ENCODE measurements at places on chromosomes 12 and 14.

GRCh38 chr14:45083976-45084722 is at the start of gene PRPF39:
Gene PRPF39, plus strand, starts transcription at chr14:45084116. Its CDS starts 11,124 bp downstream, at chr14:45095240.
- DNase-seq, result peak; percentile 92

GRCh38 chr12:131090274-131091210 is 136.8 kb downstream of the ADGRD1 start:
- DNase-seq, result no peak

- peak; percentile 61 for DNase-seq
These were observed 8.9 kb downstream of the VAMP1 start for GRCh38 chr12:6461401-6462233.

DNA sequence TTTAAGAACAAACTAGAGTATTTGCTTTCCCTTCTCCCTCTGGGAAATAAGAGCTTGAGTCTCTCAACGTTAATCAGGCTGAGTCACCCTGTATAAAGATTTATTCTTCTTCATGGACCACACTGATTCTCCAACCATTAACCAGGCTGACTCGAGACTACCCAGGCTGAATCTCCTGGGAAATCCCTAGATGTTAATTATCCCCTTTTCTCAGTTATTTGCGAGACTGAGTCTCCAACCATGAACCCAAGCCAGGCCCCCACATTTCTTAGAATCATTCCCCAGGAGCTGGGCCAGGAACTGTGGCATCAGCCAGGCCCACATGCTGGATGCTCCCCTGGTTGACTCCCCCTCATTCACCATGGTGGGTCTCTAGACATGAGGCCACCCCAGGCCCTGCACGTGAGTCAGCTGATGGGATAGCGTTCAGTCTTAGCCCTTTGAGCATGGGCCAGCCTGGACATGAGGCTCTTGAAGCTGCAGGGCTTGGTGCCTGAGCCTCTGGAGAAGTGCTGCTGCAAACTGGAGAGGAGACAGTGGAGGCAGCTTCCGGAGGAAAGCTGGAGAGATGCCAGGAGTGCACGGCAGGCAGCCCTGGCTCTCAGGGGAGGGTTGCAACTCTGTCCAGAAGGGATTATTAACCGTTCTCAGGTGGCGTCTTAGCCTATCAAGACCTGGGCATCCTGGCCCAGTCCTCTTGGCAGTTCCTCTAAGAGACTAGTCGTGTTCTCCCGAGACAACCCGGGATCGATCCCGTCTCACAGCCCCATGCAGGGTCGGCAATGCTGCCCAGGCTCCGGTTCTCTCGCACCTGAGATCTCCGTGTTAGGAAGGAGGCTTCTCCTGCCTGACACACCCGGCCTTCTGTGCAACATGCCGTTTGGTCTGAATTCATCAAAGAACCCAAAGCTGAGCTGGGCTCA is 296.6 kb downstream of the ADGRD1 start:
- no peak for DNase-seq

GRCh38 chr12:121331248-121331647 is 21.0 kb downstream of the ANAPC5 start:
- no peak for DNase-seq

DNA sequence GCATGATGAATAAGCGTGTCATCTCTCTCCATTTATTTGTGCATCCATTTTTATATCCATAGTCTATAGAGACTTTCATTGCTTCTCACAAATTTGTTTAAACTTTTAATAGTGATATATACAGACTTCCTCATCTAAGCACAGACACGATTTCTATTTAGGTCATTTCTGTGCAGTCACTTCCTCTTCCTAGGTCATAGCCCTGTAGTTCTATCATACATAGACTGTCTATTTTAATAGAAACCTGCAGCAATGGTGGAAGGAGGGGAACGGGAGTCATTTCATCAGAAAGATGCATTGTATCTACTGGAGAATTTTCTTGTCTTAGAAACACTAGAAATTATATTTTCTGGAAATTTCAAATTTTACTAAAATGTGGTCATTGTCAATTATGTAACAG is 133.4 kb upstream of the FGD4 start:
- no peak for DNase-seq

DNA sequence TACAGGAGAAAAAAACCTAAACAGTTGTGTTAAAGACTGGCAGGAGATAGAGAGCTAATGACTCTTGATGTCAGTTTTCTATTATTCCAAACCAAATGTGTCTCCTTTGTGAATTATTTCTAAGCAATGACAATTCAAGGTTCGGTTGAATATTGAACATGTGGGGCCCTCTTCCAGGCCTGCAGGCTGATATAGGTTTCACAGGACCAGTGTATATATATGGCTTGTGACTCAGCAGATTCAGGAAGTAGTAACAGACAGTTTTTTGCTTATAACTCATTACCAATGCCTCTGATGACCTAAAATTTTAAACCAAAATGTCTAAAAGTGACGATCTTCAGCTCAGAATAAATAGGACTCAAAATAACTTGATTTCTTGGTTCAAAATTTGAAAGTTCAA is 33.7 kb upstream of the NPAS3 start:
- DNase-seq, result no peak

DNA sequence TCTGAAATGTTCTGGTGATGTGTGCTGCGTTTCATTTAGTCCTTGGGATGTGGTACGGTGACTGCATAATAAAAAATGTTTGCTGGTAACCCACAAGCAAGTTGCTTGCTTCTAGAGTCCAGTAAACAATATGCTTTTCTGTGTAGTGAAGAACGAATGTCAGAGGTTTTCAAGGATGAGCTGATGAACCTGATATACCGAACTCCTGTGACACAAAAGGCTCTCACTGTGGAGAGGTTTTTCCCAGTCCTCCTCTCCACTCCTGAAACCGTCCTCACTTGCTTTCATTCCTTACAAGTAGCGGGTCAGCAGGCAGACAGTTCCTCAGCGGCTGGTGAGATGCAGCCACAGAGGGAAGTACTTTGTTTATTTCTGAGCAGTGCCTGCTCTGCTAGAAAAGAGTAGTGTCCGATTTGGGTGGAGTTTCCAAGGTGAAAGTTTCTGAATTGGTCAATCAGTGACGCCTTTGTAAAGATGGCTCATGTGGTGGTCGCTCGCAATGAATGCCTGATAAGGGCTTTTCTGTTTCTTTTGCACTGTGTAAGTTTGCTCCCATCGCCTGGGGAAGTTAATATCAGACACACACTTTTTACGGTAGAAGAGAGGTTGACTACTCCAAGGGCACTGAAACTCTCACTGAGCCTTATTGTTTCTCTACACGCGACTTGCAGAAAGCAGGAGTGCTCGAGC is 3.0 kb downstream of the ETV6 start:
- DNase-seq, result no peak

GRCh38 chr12:109720152-109720856 is 6.7 kb downstream of the FAM222A start:
- DNase-seq, result no peak

- no peak for DNase-seq
These were observed 240.6 kb downstream of the CPNE8 start for GRCh38 chr12:38664661-38665269.

GRCh38 chr14:42961509-42961908 is 1354.8 kb downstream of the LRFN5 start:
- no peak for DNase-seq

- no peak for DNase-seq
These were observed 328.7 kb downstream of the RPL10L start for GRCh38 chr14:46322730-46323403.

DNA sequence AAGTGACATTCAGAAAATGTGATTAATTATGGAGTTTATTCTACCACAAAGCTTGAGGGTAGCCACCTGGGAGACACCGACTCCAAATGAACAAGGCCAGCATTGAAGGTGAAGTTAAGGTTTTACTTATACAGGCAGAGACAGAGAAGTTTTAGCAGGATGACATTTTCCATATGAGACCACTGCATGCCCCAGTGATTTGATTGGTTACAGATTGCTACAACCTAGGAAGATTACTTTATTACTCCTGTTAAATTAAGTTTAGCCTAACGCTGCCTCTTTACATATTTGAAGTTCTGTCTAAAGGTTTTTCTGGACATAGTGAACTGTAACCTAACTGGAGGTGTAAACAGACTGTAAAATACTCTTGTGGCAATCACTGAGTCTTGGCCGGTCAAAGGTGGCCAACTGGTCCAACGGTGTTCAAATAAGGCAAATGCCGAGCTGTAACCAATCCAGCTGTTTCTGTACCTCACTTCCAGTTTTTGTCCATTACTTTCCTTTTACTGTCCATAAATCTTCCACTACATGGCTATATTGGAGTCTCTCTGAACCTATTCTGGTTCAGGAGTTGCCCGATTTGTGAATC is 57.2 kb downstream of the RIN3 start:
- no peak for DNase-seq

DNA sequence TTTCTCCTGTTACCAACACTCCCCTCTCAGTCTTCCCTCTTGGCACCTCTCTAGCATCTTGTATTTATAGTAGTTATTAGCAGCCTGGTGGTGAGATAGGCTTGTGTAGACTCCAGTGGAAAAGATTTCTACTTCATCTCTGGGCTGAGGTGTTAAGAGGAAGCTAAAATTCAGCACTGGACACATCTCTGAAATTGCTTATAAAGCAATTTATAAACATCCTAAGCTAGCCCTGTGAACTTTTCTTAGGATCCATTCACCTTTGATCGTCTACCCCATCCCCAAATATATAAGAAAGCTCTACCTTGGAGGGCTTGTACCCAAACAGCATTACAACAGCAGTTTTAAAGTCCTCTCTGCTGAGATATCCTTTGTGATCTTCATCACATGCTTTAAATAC is 928 bp downstream of the EFCAB11 start:
- no peak for DNase-seq

DNA sequence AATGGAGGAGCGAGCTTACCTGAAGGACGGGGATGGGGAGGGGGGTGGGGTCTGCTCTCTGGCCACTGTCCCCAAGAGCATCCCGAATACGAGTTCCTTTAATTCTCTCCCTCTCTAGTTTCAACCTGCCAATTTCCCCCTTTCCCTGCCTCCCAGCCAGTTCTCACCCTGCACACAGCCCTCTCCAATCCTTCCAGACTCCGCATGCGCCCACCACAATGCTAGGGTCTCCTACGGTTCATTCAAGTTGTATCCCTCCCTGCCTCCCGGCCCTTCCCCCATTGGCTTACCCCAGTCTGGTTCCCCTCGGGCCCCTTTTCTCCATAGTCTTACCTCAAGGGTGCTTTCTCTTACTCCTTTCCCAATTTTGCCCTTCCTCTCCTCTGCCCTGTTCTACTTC is 708 bp upstream of the IGFBP6 start:
- no peak for DNase-seq

GRCh38 chr12:130707571-130707891 is 8.6 kb downstream of the RIMBP2 start:
- DNase-seq, result no peak

DNA sequence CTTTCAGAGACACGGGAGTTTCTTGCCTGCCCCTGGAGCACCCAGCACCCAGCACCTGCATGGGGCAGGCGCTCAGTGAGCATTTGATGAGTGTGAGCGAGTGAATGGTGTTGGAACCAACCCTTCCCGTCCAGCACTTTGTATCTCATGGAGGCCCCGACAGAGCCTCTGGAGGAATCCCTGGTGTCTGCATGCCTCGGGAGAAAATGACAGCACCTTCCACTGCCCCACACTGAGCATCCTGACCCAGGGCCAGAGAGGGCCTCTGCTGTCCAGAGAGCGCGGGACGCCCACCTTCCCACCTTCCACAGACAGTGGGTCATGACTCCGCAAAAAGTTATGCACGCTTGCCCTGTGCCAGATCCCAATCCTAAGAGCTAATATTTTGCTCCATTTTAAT is 103.0 kb upstream of the BCL11B start:
- DNase-seq, result no peak

DNA sequence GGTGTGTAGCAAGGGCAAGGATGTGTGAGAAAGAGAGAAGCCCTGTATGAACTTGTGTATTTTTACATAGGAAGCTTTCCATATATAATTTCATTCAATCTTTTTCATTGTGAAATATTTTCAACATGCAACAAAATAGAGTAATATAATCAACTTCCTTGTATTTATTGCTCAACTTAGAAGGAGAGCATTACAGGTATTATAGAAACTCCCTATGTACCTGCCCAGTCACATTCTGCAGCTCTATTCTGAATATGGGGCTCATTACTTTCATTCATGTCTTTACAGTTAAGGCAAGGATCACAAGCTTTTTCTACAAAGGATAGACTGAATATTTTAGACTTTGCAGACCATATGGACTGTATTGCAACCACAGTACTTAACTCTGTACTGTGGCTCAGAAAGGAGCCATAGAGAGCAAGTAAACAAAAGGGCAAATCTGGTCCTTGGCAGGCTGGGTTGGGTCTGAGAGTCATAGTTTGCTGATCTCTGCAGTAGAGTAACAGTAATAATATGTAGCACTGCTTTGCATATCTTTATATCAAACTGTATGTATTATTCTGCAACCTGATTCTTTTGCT is 11.3 kb downstream of the NR1H4 start:
- no peak for DNase-seq

DNA sequence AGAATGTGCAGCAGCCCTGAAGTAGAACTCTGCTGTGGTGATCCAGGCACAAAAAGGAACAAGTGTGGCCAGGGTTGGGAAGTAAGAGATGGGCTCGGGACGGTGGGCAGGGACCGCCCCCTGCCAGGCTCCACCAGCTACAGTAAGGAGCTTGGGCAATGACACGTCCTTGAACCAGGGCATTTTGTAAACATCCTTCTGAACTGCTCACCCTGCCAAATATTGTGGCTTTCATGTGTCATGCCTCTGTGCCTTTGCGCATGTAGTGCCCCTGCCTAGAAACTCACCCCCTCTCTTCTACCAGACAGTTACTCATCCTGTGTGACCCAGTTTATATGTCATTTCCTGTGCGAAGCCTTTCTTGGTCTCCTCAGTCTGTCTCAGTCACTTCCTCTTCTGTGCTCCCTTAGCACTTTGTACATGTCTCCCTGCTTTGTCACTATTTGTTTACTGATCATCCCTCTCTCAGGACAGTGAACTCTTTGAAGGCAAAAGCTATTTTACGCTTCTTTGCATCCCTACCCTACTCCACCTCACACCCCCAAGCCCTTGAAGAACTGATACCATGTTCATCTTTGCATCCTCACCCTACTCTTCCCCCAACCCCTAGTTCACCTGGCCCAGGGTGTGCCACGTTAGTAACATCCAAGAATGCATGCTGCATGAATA is 108.9 kb upstream of the PLEKHG7 start:
- DNase-seq, result peak; percentile 72

GRCh38 chr14:22007784-22008412 is 334.3 kb upstream of the OR4E1 start:
- no peak for DNase-seq

GRCh38 chr14:56963381-56963780 is 153.1 kb upstream of the OTX2 start:
- no peak for DNase-seq

DNA sequence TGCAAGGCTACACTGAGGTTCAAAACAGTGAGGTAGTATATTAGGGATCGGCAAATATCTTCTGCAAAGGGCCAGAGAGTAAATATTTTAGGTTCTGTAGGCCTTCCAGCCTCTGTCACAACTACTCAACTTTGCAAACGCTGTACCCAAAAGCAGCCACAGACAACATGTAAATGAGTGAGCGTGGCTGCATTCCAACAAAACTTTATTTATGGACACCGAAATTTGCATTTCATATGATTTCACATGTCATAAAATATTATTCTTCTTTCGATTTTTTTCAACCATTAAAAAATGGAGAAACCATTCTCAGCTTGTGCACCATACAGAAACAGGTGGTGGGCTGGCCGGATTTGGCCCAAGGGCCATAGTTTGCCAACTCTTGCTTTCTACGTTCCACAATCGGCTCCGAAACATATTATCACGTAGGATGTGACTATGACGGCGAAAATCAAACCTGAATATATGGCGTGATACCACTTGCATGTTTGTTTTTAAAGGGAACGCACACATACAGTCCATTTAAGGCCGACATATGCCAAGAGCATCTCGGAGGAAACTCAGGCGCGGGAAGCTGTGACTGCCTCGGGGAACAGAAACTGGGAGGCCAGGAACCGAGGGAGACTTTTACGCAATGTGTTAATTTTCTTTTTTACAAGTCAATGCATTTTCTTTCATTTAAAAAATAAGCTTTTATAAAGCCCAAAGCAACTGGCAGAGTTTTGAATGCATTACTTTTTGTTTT is 7.1 kb downstream of the NCOR2 start:
- no peak for DNase-seq
